ENCODE measurements at places on chromosomes 7 and 10.

DNA sequence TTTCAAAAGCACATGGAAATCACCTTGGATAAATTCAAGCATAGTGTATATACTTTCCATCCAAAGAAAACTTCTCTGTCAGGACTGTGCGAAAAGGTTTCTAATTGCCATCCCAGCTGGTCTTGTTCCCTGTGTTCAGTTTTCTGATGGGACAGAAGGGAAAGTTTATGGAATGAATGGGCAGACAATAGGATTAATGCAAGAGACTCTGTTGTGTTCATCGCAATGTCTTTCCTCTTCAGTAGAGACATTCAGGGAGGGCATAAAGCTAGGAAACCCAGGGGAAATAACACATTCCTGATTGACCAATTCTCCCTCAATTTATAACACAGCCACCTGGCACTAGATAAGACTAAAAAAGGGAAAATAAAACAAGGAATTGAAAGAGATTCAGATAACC lies 78.9 kb downstream of the CACNA2D1 start:
- no peak for DNase-seq

- peak; percentile 57 for DNase-seq
Observed at GRCh38 chr10:49379596-49380410, 16.1 kb downstream of the DRGX start.

DNA sequence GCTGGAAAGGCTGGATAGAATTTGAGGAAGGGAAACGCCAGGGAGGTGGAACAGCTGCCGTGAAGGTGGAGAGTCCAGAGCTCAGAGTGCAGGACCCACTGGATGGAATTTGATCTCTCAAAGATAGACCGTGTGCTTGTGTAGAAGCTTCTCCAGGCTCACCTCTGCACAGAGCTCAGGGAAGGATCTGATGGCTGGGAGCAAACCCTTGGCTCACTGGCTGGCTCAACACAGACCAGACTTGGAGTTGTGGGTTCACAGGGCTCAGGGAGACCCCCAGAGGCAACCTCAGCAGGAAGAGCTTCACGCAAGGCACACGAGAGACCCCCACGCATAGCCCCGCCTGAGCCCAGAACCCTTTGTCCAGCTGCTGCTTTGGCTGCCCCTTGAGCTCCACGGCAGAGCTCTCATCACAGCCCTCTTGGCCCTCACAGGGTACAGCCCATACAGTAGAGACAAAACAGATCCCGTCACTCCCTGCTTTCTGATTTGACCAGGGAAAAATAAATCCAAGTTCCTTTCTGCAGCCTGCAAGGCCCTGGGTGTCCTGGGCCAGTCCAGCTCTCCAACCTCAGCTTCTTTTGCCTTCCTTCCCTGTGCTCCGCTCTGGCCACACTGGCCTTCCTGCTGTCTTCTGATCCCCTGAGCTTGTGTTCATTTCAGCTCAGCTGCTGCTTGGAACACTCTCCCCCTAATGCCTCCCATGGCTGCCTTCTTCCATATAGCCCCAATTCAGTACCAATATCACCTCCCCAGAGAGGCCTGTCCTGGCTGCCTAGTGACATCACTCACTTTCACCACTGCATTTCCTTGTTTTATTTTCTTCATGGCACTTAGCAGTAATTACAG lies 26.3 kb downstream of the GHRHR start:
- DNase-seq: peak; percentile 56

- DNase-seq: no peak
Observed at GRCh38 chr10:69051303-69051702, 36.6 kb upstream of the SRGN start.
